ENCODE measurements at places on chromosomes 13 and 19.

DNA sequence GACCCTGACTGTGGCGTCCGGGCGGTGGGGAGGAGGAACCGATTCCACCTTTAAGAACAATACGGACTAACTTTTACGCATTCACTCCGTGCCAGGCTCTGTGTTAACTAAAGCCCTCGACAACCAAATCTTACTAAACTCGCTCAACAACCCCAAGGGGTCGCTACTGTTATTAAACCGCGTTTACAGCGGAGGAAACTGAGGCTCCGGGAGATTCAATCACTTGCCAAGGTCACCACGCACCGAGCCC is 1.2 kb downstream of the SAMD1 start:
- DNase-seq, result no peak

- no peak for DNase-seq
Measured at GRCh38 chr19:4641132-4641531, 1.8 kb downstream of the TNFAIP8L1 start.

- DNase-seq, result peak; percentile 18
Measured at GRCh38 chr13:110869231-110869804, 45.6 kb downstream of the ANKRD10 start.

- no peak for DNase-seq
Measured at GRCh38 chr13:34070544-34071303, 252.8 kb downstream of the RFC3 start.

GRCh38 chr19:15173746-15174404 is 26.9 kb downstream of the NOTCH3 start:
- DNase-seq, result no peak

DNA sequence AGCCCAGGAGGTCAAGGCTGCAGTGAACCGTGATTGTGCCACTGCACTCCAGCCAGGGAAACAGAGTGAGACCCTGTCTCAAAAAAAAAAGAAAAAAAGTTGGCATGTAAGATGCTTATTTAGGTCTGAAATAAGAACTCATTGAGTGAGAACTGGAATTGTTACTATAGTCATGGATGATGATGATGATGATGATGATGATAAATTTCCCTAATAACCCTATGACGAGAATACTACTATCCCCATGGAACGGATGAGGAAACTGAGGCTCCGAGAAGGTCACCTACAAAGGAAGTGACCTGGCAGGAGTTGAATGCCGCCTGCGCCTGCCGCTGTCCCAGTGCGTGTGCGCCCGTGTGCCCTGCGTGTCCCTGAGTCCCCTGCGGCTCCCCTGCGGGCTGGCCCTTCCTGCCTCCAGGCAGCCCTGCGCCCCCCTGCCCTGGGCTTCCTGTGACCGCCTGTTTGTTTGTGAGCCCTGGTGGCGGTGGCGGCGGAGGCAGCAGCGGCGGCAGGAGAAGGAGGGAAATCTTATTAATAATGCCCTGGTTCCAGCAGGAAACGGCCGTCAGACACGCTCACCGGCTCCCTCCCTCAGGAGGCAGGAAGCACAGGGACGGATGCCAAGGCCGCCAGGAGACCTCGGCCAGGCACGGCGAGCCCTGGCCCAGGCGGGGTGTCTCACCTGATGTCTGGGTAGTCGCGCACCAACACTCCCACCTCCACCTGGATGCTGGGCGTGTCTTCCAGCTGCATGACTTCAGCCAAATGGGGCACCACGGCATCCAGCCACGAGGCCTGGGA is 29.6 kb downstream of the EXOC3L2 start:
- no peak for DNase-seq

DNA sequence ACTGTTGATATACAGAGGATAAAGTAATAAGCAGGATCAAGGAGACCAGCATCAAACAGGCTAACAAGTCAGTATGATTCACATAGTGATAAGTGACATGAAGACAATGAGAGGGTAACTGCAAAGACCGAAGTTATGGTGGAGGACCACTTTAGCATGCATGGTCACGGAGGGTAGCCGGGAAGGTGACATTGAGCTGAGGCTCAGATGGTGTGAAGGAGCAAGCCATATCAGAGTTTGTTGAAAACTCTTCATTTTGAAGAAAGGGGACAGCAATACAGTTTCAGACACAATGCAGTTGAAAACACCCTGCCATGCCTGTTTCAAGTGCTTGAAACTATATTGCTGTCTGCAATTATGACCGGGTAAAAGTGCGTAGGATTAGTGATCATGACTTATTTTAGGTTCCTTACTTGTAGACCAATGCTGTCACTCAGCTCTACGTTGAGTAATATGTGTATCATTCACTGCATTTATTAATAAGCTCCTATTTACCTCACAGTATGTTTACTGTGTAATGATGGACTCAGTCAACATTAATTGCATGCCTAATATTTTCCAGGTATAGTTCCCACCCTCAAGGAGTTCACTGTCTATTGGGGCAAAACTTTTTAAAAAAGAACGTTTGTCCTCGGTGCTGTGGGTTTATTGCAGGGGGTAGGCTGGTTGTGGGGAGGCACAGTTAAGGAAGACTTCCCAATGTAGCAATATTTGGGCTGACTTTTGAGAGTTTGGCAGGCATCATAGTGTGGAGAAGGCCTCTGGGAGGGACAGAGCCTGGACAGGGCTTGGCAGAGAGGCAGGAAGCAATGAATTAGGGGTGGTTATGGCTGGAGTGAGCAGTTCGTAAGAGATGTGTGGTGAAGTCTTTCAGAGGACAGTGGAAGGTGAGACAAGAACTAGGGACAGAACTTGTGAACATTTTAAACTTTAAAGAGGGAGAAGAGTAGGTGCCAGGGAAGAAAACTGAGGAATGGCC is 3.2 kb downstream of the UBAC2 start:
- DNase-seq, result no peak

All from GM04503 (cell line).